Esophagus squamous epithelium (tissue), 5 donors: ENCODE measurements at places on chromosomes 12 and 14.

GRCh38 chr12:68327896-68328295 lies 4.3 kb downstream of the MDM1 start:
- DNase-seq, result no peak

- DNase-seq, result no peak
Observed at GRCh38 chr12:131831635-131832041, 3.4 kb downstream of the MMP17 start.

DNA sequence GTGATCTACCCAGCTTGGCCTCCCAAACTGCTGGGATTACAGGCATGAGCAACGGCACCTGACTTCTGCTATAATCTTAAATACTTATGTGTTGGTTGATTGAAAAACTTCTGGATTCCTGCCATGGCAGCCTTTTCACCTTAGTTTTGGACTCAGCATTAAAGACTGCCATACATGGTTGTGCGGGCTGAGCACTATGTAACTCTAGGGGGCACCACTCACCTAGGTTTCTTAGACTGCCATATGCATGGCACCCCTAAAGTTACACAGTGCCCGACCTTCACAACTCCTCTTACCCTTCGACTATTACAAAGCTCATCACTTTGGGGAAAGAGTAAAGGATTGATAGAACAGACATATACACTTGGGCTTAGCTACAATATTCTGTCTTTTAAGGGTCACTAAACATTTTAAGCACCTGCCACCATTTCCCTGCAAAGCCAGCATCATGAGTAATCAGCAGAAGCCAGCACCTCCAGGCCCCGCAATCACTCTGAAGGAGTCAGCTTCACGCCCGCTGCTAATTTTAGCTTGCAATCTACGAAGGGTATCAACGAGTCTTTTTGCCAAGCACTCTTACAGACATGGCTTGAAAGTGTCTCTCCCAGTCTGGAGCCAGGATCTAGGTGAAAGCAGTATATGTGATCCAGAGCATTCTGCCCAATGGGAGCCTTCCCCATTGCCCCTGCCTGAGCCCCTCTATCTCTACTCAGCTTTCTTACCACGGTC lies 59.8 kb downstream of the SUDS3 start:
- DNase-seq, result no peak

DNA sequence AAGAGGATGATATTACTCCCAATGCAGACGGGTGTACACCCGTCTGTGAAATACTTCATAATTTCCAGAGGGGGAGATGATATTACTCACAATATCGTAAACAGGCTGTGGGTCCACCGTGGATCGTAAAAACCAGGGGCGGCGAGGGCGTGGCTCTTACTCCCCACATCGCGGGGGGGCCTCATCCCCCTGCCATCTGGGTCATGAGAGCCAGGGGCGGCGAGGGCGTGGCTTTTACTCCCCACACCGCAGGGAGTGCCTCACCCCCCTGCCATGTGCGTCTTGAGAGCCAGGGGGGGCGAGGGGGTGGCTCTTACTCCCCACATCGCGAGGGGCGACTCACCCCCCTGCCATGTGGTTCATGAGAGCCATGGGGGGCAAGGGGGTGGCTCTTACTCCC lies 86.2 kb upstream of the GNG2 start:
- DNase-seq, result no peak

- no peak for DNase-seq
Observed at GRCh38 chr12:116027551-116027821, 250.0 kb downstream of the MED13L start.

GRCh38 chr12:10068644-10069043 lies 30.1 kb downstream of the CLEC1A start:
- no peak for DNase-seq

GRCh38 chr12:19642345-19642744 lies 203.1 kb downstream of the AEBP2 start:
- no peak for DNase-seq

GRCh38 chr14:89330236-89331002 lies 86.6 kb downstream of the FOXN3 start:
- no peak for DNase-seq

- DNase-seq, result no peak
Observed at GRCh38 chr12:131318045-131318685, 364.5 kb downstream of the ADGRD1 start.

GRCh38 chr12:88298761-88299242 lies 156.7 kb downstream of the TMTC3 start:
- DNase-seq, result no peak

GRCh38 chr12:79048962-79049361 lies 184.4 kb downstream of the SYT1 start:
- DNase-seq, result no peak

DNA sequence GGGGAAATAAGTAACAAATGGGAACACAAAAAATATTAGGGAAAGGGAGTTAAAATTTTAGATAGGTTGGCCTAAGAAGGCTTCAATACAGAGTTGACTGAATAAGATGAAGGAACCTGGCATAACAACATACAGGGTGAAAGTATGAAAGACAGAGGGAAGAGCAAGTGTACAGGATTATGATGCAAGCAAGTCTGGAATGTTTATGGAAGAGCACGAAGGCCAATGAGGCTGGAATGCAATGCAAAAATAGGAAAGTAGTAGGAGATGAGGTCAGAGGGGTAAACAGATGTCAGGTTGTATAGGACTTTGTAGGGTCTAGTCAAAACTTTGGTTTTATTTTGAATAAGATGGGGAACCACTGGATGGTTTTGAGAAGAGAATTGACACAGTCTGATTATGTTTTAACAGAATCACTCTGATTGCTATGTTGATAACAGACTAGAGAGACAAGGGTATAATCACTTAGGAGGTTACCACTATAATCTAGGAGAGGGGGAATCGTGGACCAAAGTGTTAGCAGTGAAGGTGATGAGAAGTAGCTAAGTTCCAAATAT lies 96.8 kb downstream of the OSBPL8 start:
- no peak for DNase-seq

DNA sequence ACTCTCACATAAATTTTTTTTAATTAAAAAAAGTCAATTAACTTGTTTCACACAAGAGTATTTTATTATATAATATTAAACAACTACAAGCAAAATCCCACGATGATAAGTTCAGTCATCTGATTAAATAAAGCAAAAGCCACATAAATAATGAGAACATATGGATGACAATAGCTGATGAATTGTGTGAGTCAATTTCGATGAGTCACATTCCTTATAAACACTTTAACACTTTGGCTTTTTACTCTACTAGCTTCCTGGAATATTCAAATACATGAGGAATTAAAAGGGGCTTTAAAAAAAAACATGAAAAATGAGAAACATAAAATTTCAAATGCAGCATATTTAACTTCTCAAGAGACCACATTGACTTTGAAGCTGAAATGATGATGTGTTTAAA lies 95.3 kb downstream of the BCAT1 start:
- no peak for DNase-seq
